ENCODE measurements at places on chromosomes 5 and 9.

GRCh38 chr5:137016783-137017324 is 482.3 kb downstream of the SPOCK1 start:
- DNase-seq, result no peak

DNA sequence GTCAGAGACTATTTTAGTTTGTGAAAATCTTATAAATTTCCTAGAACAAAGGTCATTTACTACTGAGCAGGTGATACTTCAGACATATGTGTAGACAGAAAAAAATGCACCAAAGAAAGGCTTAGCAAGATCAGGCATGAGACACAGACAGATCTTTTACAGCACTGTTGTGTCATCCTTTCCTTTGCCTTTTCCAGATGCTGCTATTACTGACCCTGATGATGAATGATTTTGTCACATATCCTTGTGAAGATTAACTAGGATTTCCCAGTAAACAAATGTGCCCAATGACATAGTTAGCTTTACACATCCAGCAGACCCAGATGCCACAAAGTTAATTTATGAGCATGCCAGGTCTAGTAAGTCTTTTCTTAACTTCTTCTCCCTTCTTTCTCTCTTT is 68.2 kb downstream of the DMRTA1 start:
- no peak for DNase-seq

DNA sequence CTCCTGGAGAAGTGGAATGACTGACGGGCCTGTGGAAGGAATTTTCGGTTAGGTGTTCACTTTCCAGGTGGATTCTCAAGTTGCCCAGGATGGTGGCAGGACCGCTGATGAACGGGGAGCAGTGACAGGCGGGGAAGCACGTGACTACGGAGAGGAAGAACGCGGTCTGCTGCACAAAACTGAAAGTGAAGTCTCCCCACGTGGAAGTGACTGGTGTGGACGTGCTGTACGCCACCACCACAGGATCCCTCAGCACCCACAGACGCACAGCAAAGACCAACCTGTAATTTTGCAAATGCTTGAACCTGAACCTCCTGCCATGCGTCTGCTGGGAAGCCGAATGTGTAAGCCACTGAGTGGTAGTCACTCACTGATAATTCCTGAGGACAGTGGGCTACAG is 51.4 kb downstream of the RNF130 start:
- DNase-seq, result no peak

DNA sequence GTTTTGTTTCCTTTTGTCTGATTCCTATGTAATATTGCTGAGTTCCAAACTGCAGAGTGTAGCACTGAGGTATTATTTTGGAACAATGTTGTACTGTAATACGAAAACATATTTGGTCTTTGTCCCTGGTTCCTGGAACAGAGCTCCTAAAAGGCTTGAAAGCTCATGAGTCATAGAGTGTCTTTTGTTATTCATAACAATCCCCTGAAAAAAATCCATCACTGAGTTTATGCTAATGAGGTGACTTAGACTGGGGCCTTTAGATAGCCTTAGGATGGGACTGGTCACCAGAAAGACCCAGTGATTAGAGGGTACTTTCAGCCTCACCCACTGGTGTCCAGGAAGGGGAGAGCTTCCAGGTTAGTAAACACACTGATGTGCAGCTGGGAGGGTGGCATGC is 132.7 kb upstream of the POU5F2 start:
- no peak for DNase-seq

GRCh38 chr9:91873637-91874051 is 76.4 kb downstream of the ROR2 start:
- DNase-seq, result no peak

DNA sequence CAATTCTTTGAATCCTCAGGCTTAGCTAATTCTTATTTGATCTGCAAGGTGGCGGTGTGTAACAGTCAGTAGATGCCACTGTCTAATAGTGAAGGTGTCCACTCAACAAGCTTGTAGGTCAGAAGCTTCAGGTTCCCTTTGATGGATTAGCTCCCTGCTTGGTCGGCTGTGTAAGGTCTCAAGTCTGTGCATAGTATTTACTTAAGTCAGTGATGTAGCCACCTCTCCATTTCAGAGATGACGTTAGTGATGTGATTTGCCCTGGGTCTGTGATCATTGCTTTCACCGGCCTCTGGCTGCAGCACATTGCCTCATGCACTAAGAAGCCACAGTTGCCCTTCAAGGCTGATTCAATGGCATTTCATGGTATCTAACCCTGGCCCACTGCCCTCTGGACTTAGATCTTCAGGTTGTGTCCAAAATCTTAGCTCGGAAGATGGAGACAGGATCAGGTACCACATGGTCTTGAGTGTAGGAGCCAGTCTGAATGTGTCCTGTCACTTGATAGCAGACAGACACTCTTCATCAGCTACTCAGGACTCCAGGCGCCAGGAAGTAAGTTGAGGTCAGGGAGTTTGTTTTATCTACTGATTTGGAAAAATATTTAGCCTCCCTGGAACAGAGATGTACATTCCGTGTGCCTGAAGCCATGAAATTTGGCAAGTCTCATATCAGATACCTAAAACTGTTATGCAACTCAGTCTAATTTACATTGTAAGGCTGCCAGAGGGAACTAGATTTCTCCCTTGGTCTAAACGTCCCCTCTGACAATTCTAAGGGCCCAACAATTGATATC is 42.9 kb downstream of the SUB1 start:
- DNase-seq, result no peak

GRCh38 chr9:6040077-6040476 is 24.7 kb upstream of the RANBP6 start:
- DNase-seq, result no peak

DNA sequence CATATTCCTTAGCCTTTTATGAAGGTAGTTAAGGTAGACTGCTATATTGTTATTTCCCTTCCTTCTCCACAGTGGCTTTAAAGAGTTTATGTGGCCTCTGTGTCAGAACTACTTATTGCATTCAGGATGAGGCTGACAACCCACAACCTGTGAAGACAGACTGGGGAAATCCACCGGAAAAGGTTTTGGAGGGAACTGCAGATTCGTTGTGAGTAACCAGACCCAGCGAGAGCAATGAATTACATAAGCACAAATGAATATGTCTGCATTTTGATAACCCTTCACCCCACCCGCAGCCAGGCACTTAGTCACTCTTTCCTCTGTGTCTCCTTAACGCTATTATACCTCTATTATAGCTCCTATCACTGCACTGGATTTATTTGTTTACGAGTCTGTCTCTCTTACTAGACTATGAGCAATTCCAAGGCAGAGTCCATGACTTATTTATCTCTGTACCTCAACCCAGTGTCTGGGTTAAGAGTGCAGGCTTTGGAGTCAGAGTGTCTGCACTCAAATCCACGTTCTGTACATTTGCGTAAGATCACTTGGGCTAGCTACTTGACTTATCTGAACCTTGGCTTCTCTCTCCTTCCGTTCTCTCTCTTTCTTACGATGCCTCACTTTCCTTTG is 19.2 kb downstream of the KCTD16 start:
- DNase-seq, result peak; percentile 60

GRCh38 chr5:129078660-129079059 is 15.9 kb upstream of the ISOC1 start:
- DNase-seq, result no peak

GRCh38 chr9:107216329-107216728 is 66.8 kb upstream of the RAD23B start:
- no peak for DNase-seq

GRCh38 chr5:15452030-15452429 is 48.0 kb upstream of the FBXL7 start:
- DNase-seq, result no peak

- no peak for DNase-seq
These were observed at the start of gene PRR16 for GRCh38 chr5:120463991-120464626. PRR16 (plus strand) TSS chr5:120464300.

- DNase-seq, result no peak
These were observed 489.0 kb downstream of the NTRK2 start for GRCh38 chr9:85158512-85158911.

GRCh38 chr5:148290271-148291195 is 21.7 kb upstream of the SPINK7 start:
- no peak for DNase-seq

GRCh38 chr5:10555277-10555684 is 8.6 kb upstream of the ANKRD33B start:
- no peak for DNase-seq

- no peak for DNase-seq
These were observed 130.0 kb downstream of the LHFPL2 start for GRCh38 chr5:78518365-78519197.

DNA sequence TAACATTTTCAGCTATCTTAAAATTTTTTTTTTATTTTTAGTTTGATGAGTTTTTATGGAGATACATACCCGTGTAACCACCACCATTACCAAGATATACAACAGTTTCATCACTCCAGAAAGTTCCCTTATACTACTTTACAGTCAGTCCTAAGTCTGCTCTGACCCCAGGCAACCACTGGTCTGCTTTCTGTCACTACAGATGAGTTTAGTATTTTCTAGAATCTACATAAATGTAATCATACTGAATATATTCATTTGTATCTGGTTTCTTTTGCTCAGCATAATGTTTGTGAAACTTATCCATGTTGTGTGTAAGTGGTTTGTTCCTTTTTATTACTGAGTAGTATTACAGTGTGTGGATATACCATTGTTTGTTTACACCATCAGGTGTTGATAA is 127.8 kb downstream of the GAS1 start:
- no peak for DNase-seq

DNA sequence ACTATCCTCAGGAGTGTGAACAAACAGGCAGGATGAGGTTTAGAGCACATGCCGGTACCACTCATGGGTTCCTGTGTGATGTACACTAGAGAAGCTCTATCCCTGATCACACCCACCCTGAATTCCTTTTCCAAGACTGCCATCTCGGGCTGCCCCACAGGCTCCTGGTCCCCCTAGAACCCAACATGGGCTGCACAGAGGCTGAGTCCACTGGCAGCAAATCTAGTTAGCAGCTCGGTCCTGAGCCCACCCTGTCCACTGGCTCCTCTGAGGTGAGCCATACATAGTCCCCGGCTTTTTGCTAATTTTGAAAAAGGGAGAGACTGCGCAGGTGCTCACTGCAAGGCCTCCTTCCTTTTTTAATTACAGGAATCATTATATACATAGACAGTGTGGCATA is 227.0 kb downstream of the FSTL4 start:
- DNase-seq, result no peak

DNA sequence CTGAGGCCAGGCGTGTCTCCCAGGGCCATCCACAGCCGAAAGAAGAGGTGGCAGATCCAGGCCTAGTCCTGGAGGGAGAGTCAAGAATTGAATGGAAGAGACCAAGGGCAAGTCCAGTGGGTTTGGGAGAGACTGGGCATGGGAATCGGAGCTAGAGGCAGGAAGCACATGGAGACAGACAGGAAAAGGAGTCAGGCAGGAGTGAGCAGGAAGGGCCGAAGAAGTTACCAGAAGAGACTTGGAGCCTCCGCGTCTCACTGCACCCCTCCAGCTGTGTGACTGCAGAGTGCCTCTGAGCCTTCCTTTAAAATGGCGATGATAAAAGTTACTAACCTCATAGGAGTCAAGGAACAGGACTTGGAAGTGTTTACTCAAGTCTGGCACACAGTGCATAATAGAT is 64.4 kb upstream of the ANGPTL2 start:
- DNase-seq, result no peak

GRCh38 chr9:94721754-94722153 is 4.7 kb upstream of the AOPEP start:
- DNase-seq, result no peak

DNA sequence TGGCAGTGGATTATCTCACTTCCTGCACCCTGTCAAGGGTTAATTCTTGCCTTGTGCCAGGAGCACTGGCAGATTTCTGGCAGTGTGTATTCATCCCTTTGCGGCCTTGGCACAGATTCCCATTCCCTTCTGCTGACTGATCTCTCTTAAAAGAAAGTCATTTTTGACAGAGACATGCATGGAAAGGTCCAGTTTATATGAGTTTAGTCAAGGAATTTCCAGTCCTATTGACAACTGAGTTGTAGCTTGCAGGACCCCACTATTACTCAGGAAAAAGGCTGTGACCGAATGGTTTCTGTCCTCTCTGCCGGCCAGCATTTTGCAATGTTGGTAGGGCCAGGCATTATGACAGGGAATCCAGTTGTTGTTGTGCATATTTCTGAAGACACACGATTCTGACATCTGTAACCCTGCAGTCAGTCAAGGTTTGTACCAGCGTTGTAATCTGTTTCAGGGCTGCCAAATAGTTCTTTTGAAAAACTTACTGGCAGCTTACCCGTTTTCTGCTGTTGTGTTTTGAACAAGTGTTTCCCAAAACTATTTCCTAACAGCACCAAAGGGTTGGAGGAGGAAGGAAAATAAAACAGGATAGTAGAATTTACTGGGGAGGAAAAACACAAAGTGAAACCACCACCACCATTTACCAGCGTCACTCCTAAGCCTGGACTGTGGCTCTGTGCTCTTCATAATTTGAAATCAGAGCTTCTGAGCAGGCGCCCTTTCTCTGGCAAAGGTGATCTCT is 243.4 kb upstream of the KLF4 start:
- DNase-seq, result no peak

DNA sequence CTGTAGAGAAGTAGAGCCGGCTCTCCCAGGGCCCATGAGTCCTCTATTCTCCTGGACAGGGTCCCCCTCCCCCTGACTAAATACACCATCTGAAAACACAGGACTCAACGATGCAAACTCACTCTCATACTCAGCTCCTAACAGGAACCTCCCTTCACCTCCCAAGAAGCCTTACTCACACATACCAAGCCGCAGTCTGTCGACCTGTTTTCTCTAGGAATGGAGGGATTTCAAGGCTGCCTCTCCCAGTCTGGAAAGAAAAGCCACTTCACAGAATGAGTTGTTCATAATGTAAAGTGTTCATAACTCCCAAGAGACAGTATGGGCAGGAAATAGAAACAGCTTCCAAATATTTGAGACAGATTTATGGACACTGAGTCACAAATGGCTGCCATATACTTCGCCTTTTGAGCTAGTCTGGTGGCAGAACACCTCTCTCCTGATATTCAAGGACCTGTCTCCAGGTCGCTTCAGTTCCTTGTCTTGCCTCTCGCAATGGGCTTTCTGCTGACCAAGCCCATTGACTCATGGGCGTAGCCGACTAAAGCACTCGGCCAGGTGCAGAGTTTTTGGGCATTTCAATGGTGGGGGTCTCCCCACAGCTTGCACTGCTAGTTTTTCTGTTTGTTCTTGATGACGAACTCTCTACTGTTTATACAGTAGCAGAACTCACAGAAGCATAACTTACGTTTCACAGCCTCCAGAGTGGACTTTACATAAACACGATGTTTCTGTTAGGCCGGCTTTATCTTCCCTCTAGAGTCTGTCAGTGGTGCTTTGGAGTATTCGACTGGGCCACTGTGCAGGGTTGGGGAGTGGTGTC is 25.0 kb upstream of the IL17B start:
- DNase-seq, result no peak

DNA sequence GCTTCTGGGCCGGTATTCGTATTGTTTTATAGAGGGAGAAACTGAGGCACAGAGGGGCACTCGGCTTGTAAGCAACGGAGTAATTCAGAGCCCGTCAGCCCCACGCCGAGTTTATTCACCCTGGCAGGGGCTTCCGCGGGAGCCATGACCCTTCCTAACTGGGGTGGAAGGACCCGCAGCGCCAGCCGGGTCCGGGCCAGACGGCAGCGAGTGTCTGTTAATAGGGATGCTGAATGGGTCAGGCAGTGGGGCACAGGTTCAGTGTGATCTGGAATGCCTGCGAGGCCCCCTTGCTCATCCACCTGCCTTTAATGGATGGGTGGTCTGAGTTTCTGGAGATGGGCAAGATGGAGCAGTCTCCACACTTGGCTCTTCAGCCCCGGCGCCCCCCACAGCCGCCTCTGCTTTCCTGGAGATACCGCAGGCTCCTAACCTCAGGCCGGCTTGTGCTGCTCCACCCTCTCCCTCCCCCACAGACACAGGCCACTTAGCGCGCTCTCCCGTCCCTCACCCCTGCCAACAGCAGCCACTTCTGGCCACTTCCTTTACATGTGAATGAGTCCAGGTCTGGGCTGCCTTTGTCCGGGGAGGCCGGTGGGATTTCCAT is 147.1 kb downstream of the ERCC6L2 start:
- no peak for DNase-seq

GRCh38 chr5:149811453-149811852 is 81.3 kb downstream of the PPARGC1B start:
- DNase-seq, result no peak

All from stimulated activated CD8-positive, alpha-beta memory T cell treated with anti-CD3 and anti-CD28 coated beads, Interleukin-12 subunit alpha, Interleukin-12 subunit beta, amount 100 ng/mL, for 1 hour (primary cell).